ENCODE measurements at places on chromosomes 1 and 21.
A peak's percentile ranks its signal among the peaks of the same experiment; 100 is the strongest.

GRCh38 chr1:41323243-41323642 lies 38.0 kb upstream of the FOXO6 start:
- DNase-seq, result no peak

DNA sequence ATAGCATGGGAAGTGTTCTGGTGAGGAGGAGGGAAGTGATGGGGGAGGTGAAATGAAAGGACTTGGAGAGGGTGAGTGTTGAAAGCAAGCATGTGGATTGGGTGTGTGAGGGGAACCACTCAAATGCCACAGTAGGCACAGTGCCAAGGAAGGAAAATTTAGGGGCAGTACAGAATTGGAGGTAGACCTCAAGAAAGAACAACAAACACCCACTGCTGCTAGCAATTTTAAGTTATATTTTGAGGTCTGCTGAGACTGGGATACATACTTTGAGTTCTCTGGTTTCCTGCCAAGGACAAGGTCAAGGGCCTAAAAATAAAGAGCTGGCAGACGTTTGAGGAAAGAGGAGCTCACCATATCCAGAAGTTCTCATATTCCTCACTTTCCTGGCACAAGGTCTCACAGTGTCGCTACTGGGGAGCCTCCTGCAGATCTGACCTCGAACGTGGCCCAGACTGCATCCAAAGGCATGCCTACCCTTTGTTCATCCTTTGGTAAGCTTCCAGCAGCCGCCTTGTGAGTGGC lies 104.0 kb downstream of the BRINP2 start:
- no peak for DNase-seq

DNA sequence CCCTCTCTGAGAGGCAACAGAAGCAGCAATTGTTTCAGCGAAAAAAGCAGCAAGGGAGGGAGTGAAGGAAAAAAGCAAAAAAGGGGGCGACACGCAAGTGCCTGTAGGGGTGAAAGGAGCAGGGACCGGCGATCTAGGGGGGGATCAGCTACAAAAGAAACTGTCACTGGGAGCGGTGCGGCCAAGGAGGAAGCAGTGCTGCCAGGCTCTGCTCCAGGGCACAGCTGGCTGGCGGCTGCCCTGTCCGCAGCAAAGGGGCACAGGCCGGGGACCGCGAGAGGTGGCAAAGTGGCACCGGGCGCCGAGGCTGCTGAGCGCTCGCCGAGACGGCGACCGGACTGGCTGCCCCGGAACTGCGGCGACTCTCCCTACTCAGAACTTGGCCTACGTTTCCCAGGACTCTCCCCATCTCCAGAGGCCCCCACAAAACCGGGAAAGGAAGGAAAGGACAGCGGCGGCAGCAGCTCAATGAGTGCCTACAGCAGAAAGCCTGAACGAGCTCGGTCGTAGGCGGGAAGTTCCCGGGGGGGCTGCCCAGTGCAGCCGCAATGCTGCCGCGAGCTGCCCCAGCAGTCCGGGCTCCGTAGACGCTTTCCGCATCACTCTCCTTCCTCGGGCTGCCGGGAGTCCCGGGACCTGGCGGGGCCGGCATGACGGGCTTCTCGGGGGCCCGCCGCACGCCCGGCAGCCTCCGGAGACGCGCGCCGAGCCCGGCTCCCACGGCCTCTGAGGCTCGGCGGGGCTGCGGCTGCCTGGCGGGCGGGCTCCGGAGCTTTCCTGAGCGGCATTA lies 1.0 kb upstream of the CDKN2C start:
- DNase-seq, result peak; percentile 49

GRCh38 chr1:247456914-247457639 lies 827 bp downstream of the OR2B11 start:
- DNase-seq, result peak; percentile 5

DNA sequence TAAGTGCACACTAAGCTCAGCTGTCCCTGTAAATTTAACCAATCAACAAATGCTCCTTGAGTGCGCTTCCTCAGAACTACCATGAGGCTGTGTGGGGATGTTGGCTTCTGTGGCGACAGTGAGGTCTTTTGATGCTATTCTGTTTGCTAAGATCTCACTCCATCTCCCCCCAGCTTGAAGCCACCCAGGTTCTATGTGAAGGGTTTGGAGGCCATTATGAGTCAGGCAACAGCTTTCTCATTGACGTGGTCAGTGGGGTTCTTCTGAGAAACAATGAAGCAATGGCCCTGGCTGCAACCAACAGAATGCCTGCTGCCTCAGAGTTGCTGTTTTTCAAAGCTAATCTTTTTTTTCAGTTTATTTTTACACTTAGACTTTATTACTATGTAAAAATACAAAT lies 205.5 kb downstream of the PTBP2 start:
- DNase-seq, result no peak

GRCh38 chr21:42384989-42385388 lies 10.9 kb downstream of the TMPRSS3 start:
- DNase-seq, result no peak

GRCh38 chr1:36919491-36920145 lies 114.7 kb downstream of the GRIK3 start:
- no peak for DNase-seq

- DNase-seq, result no peak
These were observed 38.7 kb downstream of the CHAF1B start for GRCh38 chr21:36423771-36424433.

GRCh38 chr1:247281001-247281574 lies 25.2 kb downstream of the VN1R5 start:
- DNase-seq, result no peak

All from stimulated activated CD4-positive, alpha-beta T cell treated with anti-CD3 and anti-CD28 coated beads, Interleukin-2, amount 100 ng/mL, for 24 hours (primary cell).